ENCODE measurements at places on chromosomes 7 and 10.
A peak's percentile ranks its signal among the peaks of the same experiment; 100 is the strongest.

GRCh38 chr7:50182759-50183158 lies 89.7 kb upstream of the ZPBP start:
- no peak for DNase-seq

DNA sequence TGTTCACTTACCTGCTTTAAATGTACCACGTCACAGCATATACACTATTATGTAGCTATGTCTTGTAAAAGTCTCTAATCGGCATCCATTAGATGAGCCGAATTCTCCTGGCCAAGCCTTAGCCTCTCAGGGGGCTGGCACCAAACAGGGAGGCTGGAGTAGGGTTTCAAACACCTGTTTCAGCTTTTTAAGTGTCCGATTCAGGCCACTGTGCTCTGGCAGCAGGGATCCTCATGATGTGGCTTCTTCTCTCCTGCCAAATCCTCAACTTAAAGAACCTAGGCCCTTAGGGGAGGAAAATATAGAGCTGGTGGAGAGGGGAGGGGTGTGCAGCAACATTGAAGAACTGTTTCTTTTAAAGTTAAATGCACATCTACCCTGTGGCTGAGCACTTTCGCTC lies 68.5 kb upstream of the NFKB2 start:
- DNase-seq, result no peak

DNA sequence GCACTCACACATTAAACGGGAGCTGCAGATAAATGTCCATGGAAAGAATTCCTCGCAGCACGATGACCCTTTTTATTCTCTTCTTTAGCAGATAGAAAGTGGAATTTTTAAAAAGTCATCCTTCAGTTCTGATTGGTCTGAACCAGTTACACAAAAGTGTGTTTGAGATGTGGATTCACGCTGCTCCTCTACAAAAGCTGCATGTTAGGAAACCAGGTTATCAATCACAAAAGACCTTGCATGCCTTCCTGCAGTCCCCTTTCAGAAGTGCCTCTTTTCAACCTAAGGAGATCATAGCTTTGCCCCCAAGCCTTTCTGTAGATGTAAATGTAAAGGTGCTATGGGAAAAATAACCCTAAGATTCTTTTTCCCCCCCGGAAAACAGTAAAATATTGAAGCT lies 299.7 kb downstream of the PLXDC2 start:
- no peak for DNase-seq

DNA sequence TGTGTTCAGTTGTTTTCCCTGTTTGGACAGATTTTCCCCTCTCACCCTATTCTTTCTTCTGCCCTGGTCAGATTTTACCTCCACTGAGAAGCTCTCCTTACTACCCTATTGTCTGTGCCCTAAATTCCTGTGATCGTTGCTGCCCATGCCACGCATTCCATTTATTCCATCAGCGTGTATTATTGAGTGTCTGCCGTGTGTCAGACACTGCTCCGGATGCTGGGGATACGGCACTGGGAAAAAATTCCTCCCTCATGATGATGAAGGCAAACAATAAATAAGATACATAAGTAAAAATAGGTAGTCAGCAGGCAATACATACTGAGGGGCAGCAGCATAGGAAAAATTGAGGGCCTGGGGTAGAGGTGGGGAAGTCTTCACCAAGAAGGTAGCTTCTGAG lies 86.8 kb downstream of the FANK1 start:
- no peak for DNase-seq

- DNase-seq, result no peak
These were observed 17.7 kb downstream of the AIFM2 start for GRCh38 chr10:70114902-70115301.

GRCh38 chr7:35021445-35021844 lies 15.8 kb downstream of the DPY19L1 start:
- no peak for DNase-seq

GRCh38 chr7:112161253-112162141 lies 44.7 kb downstream of the DOCK4 start:
- no peak for DNase-seq

- no peak for DNase-seq
These were observed 798 bp downstream of the BLNK start for GRCh38 chr10:96270571-96270970.

GRCh38 chr7:128409596-128410450 lies at the start of gene IMPDH1:
TSS of gene IMPDH1 (minus strand) at chr7:128409982. CDS start at chr7:128409901, 81 bp downstream.
- DNase-seq, result peak; percentile 79

GRCh38 chr10:131446171-131446570 lies 134.7 kb upstream of the TCERG1L start:
- DNase-seq, result no peak

DNA sequence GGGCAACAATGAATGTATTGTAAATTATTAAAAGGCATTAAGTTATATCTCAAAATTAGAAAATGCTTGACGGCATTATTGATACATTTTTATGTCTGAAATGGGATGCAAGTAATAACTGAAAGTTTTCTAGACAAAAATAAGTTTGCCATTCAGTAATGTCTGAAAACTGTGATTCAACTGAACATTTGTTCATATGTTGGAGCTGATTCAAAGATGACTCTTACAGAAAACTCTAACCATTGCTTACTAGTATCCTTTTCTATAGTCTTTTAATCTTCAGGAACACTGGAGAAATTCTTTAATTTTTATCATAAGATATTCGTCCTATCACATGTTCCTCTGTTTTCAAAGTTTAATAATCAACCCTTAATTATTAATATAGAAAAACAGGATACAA lies 71.1 kb upstream of the TFEC start:
- no peak for DNase-seq

- DNase-seq, result no peak
These were observed 386.7 kb downstream of the PHTF2 start for GRCh38 chr7:78185149-78185745.

DNA sequence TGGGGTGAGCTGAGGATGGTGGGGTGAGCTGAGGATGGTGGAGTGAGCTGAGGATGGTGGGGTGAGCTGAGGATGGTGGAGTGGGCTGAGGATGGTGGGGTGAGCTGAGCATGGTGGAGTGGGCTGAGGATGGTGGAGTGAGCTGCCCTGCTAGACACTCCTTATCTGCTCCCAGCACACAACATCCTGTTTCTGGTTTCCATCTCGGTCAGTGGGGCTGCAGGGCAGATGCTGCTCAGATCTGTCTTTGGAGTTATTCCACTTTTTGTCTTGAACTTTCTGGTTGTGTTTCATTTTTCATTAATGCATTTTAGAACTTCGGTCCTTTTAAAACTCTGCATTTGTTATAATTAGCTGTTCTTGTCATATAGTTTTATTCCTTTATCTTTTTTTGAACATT lies 67.9 kb upstream of the ANTXRL start:
- DNase-seq, result no peak

DNA sequence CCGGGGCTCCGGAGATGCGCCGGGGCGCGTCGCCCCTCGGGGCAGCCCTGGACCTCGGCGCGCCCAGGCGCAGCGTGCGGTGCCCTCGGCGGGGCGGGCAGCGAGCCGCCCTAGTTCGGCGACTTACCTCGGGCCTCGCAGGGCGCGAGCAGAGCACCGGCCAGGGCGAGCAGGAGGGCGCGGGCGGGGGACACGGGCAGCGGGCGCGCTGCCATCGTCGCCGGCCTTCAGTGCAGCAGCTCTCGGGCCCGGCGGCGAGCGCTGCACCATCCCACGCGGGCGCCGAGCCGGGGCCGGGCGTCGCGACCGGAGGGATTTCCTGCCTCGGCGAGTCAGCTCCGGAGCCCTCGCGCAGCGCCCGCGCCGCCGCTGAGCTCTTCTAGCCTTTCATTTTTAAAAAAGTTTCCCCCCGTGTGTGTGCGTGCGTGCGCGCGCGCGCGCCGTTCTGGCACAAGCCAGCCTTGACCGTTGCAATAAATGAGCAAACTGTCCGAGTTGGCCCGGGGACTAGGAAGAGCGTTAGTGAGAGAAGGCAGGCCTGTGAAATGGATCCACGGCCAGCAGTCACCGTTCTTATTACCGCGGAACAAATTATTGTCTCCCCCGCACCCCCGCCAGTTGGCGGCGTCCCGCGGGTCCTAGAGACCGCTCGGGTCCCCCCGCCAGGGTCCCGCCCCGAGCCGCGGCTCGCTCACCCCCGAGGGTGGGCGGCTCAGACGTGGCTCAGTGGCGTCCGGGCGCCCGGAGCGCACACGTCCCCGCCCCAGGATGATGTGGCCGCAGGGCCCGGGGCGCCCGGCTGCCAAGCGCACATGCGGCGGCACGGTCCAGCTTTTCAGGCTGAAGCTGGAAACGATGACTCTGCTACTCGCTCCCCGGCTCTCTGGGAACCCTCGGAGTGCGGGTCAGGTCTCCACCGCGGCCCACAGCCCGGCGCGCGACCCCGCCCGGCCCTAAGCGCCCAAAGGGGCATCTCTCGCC lies at the start of gene ADAM12:
ADAM12 (minus strand) TSS at position 547 of the 981 bp plus-strand sequence; CDS start at position 215, 332 bp downstream.
- no peak for DNase-seq

DNA sequence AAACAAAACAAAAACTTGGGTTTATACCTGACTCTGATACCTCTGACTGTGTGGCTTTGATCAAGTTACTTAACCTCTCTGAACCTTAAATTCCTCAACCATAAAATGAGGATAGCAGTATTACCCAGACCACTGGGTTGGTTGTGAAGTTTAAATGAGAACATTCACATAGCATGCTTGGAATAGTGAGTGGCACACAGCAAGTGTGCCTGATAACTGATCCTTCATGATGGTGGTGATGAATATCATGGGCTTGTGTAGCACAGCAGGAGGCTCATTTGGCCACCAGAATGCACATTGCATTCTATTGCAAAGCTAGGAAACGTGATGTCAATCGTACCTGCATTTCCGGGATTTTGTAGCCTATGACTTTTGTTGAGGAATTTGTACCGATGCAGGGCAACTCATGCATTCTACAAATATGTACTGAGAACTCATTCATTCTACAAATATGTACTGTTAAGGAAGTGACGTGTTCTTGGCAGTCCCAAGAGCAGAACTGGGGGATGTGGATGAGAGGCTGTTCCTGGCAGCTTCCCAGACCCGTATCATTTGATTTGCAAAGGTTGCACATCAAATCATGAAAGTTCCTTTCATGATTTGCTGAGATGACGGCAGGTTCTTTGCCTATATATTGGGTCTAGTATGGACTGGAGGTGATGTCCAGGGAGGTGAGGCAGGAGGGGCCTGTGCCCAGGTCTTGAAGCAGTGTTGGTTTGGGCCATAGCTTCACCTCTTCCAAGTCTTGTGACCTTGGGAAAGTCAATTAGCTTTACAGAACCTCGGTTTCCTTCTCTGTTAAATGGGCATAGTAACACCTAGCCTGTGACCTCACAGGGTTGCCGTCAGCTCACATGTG lies 94.6 kb upstream of the SMNDC1 start:
- no peak for DNase-seq

- no peak for DNase-seq
These were observed 94.3 kb downstream of the PRLHR start for GRCh38 chr10:118501171-118501570.

DNA sequence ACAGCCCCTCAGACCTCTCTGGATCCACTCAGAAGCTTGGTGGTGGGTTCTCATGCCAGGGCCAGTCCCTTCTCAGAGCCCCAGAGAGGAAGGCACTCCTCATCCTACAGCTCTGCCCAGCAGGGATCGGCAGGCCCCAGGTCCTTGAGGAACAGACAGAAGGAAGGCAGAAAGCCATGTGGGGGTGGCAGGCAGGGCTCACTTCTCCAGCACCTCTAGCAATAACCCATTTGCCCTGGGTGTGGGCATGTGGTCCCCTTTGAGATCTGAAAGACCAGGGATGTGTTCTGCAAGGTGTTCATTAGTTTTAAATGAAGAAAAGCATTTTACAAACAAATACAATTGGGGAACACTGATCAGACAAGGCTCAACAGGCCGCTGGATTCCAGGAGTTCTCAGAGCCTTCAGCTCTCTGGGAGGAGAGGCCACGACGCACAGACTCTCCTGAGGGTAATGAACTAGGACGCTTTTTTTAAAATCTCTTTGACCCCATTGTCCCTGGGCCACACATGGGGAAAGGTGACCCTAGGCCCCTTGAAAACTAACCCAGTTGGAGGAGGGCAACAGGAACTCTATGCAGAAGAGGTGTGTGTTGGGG lies 40.6 kb downstream of the LDB3 start:
- DNase-seq, result no peak

GRCh38 chr10:15852111-15852557 lies 8.2 kb downstream of the MINDY3 start:
- DNase-seq, result no peak

DNA sequence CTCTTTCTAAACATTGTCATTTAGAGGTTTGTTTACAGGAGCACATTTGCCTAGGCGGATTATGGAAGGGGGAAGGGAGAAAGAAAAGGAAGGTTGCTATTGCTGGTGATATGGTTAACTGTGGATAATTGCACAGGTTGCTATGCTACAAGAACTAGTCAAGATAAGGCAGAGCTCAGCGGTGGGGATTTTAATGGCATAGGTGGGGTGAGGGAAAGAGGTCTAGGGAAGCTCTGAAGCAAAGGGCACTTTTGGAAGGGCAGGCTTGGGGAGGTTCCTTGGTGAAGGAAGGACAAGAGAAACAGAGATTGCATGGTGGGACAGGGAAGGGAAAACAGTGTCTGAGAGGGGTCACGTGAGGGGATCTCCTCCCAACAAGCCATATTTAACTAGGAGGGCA lies 19.5 kb downstream of the HYAL4 start:
- no peak for DNase-seq

GRCh38 chr10:119595676-119596515 lies 868 bp downstream of the TIAL1 start:
- DNase-seq, result peak; percentile 15

DNA sequence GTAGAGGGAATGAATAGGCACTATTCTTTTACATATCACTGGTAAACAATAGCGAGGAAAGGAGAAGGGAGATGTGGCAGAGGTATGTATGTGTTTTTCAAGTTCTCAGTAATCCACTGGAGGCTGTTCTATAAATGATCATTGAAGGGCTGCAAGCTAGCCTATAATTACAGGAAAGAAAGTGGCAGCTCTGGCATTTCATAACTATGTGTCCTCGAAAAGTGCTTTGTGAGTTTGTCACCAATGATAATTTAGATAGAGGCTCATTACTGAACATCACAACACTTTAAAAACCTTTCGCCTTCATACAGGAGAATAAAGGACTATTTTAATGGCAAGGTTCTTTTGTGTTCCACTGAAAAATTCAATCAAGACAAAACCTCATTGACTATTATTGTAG lies 235.1 kb downstream of the FOXP2 start:
- no peak for DNase-seq

- no peak for DNase-seq
These were observed 1650.5 kb upstream of the LRRTM3 start for GRCh38 chr10:65275296-65275695.

DNA sequence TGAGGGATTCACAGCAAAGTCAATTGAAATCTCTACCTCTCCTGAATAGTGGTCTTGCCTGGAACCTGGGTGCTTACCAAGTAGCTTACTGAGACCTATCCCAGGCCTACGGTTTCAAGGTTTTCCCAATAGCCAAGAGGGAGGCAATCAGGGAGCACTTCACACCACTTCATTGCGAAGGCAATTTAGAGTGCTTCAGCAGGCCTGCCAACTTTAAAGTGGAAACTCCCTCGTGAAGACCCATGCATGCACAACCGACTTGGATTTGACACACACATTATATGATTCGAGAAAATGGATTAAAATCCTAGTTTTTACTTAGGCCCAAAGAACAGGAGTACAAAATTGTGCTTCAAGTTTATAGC lies 51.5 kb upstream of the NOBOX start:
- DNase-seq, result no peak

DNA sequence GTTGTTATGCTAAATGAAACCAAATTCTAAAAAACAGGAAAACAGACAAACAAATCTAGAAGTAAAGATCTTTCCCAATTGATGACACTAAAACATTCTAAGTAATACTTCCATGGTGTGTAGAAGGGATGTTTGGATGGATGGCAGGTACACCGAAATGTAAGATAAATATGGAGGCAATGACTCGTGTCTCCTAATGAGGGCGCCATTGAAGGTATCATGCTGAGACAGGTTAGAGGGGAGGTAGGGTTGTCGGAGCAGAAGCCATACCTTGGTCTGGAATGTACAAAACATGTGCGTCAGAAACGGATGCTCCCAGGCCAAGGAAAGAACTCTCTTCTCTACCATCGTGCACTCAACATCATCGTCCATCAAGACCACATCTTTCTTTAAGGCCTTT lies 101.4 kb downstream of the PRKCQ start:
- no peak for DNase-seq
